H1 (cell line): ENCODE measurements at places on chromosomes 2 and 18.
A peak's percentile ranks its signal among the peaks of the same experiment; 100 is the strongest.

GRCh38 chr2:118119158-118119727, 31.0 kb downstream of the INSIG2 start:
- no peaks in the 10 kb centered on the region for H3K27me3 ChIP-seq
- H3K4me1 ChIP-seq, result no peaks in the 10 kb centered on the region
- H3K27ac ChIP-seq, result no peak overlapping the region
- H3K4me3 ChIP-seq, result no peak overlapping the region
- DNase-seq, result no peak

DNA sequence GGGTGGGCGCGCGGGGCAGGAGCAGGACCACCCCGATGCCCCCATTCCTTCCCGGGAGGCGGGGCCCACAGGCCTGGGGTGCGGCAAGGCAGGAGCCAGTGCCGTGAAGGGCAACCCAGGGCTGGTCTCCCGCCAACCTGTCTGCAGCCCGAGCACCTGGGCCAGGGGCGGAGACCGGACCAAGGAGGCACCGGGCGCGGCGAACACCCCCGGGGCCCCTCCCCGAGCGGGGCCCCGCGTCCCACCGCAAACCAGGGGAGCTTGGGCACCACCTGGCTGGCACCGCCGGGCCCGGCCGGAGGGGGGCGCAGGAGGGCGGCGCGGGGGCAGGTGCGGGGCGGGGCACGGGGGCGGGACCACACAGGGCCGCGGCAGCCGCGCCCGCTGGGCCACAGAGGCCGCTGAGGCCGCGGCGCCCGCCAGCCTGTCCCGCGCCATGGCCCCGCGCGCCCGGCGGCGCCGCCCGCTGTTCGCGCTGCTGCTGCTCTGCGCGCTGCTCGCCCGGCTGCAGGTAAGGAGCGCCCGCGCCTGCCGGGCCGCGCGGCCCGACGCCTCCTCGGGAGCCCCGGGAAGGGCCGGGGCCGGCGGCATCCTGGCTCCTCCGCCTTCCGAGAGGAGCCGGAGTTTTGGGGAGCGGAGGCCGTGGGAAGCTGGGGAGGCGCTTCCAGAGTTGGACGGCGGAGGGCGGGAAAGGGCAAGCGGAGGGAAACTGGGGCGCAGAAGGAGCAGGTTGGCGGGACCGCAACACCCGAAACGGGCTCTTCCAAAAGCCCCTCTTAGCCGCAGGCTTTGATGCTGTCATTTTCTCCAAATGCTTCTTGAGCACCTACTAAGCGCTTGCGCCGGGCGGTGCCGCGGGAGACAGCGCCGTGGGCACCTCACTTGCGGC, at the start of gene TNFRSF11A:
Gene TNFRSF11A, plus strand, starts transcription at position 394 of the 889 bp plus-strand sequence. Its CDS starts 43 bp downstream, at position 437.
- H3K27ac ChIP-seq, result peak within 1 kb of the TSS; percentile 55; the same call in 1 of the 2 replicates
- H3K27me3 ChIP-seq, result peaks cover 5% of the 10 kb centered on the region
- DNase-seq, result no peak
- H3K36me3 ChIP-seq, result no peaks in the 10 kb centered on the region
- H3K4me3 ChIP-seq, result peak within 1 kb of the TSS; percentile 94

DNA sequence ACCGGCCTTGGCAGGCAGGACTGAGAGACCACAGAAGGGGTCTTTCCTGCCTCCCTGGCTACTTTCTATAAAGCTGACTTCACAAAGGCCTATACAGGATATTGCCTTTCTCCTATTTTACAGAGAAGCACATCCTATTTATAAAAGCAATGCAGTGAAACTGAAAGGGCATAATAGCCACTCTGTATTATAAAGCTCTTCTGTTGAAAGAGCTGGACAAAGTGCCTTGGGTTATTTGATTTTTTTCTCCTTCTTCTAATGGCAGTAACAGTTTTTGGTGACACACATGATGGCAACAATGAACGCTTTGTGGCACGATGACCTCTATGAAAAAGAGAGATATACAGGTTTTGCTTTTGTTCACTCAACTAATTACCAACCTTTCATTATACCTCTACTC, 281.1 kb downstream of the ZNF516 start:
- no peaks in the 10 kb centered on the region for H3K27me3 ChIP-seq
- no peaks in the 10 kb centered on the region for H3K4me1 ChIP-seq
- DNase-seq, result no peak

- no peak for DNase-seq
- H3K4me1 ChIP-seq, result no peaks in the 10 kb centered on the region
- H3K27ac ChIP-seq, result no peak overlapping the region
- no peak overlapping the region for H3K4me3 ChIP-seq
- no peaks in the 10 kb centered on the region for H3K36me3 ChIP-seq
Observed at GRCh38 chr2:205785507-205786260, 103.4 kb downstream of the NRP2 start.

GRCh38 chr2:213787869-213788268, 503.6 kb downstream of the SPAG16 start:
- DNase-seq, result no peak
- no peaks in the 10 kb centered on the region for H3K36me3 ChIP-seq
- no peak overlapping the region for H3K27ac ChIP-seq
- no peak overlapping the region for H3K4me3 ChIP-seq

GRCh38 chr18:49170925-49171505, 220.2 kb upstream of the SMAD7 start:
- no peak for DNase-seq
- H3K4me3 ChIP-seq, result no peak overlapping the region
- no peaks in the 10 kb centered on the region for H3K36me3 ChIP-seq
- no peaks in the 10 kb centered on the region for H3K27me3 ChIP-seq

GRCh38 chr2:190744041-190744440, 95.2 kb downstream of the NAB1 start:
- H3K4me1 ChIP-seq, result no peaks in the 10 kb centered on the region
- no peak overlapping the region for H3K27ac ChIP-seq
- no peak overlapping the region for H3K4me3 ChIP-seq
- no peaks in the 10 kb centered on the region for H3K36me3 ChIP-seq
- no peaks in the 10 kb centered on the region for H3K27me3 ChIP-seq

DNA sequence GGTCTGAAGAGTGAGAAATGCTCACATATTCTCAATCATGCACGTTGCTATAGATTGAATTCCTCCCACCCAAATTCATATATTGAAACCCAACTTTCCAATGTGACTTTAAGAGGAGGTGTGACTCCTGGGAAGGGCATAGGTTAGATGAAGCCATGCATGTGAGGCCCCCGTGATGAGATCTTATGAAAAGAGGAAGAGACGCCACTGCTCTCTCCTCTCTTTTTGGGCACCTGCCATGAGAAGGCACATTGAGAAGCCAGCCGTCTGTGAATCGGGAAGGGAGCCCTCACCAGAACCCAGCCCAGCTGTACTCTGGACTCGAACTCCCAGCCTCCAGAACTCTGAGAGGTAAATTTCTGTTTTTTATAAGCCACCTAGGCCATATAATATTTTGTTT, 842.6 kb upstream of the SALL3 start:
- no peak overlapping the region for H3K4me3 ChIP-seq
- peaks cover 15% of the 10 kb centered on the region for H3K4me1 ChIP-seq
- H3K36me3 ChIP-seq, result no peaks in the 10 kb centered on the region

DNA sequence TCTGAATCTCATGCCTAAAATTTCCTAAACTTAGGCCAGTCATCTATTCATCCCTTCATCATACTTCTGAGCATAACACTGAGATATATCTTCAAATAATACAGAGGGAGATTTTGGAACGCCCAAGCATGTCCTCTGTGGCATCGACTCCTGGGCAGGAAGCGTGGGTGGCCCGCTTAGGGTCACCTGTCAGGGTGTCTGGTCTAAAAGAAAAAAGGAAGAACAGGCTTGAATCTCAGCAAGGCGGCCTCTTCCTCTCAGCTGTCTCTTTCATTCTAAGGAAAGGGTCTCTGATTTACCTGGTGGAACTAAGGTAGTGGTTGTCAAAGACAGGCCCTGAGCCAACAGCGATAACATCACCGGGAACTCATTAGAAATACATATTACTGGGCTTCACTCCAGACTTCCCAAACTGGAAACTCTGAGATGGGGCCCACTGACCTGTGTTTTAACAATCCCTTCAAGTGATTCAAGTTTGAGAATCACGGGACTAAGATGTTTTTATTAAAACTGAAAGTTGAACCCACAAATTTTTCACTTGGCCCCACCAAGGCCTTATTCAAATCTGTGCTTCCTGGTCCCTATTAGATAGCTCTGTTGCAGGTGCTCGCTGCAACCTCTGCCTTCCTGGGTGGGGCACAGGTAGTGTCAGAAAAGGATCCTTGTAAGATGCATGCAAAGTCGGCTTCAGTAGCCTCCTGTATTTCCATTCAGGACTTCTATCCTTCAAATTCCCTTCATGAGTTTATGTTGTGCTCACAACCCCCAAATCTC, 162.3 kb upstream of the CCDC68 start:
- no peaks in the 10 kb centered on the region for H3K36me3 ChIP-seq
- H3K4me3 ChIP-seq, result no peak overlapping the region
- no peaks in the 10 kb centered on the region for H3K4me1 ChIP-seq
- no peaks in the 10 kb centered on the region for H3K27me3 ChIP-seq
- no peak overlapping the region for H3K27ac ChIP-seq

DNA sequence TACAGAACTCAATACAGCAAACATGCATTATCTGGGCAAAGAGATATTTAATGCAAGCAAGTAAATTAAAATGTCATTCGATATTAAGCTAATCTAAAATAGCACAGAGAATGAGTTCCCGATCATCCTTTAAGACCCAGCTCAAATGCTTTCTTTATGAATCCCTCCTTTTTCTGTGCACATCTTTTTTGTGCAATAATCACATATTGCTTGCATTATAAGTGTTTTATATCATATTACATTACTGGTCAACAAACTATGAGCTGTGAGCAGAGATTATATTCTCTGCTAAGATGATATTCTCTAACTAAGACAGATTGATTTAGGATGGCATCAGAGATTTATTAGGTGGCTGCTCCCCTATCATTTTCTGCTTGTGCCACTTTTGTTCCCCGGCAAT, 146.1 kb downstream of the ERBB4 start:
- H3K27ac ChIP-seq, result no peak overlapping the region
- H3K4me1 ChIP-seq, result no peaks in the 10 kb centered on the region; the same call in 1 of the 2 replicates
- no peaks in the 10 kb centered on the region for H3K36me3 ChIP-seq
- H3K27me3 ChIP-seq, result no peaks in the 10 kb centered on the region
- DNase-seq, result no peak

GRCh38 chr18:9617006-9617542, 2.7 kb upstream of the PPP4R1 start:
- no peaks in the 10 kb centered on the region for H3K27me3 ChIP-seq
- H3K36me3 ChIP-seq, result no peaks in the 10 kb centered on the region
- H3K4me3 ChIP-seq, result no peak overlapping the region
- H3K4me1 ChIP-seq, result peaks cover 6% of the 10 kb centered on the region
- no peak overlapping the region for H3K27ac ChIP-seq
- DNase-seq, result no peak

DNA sequence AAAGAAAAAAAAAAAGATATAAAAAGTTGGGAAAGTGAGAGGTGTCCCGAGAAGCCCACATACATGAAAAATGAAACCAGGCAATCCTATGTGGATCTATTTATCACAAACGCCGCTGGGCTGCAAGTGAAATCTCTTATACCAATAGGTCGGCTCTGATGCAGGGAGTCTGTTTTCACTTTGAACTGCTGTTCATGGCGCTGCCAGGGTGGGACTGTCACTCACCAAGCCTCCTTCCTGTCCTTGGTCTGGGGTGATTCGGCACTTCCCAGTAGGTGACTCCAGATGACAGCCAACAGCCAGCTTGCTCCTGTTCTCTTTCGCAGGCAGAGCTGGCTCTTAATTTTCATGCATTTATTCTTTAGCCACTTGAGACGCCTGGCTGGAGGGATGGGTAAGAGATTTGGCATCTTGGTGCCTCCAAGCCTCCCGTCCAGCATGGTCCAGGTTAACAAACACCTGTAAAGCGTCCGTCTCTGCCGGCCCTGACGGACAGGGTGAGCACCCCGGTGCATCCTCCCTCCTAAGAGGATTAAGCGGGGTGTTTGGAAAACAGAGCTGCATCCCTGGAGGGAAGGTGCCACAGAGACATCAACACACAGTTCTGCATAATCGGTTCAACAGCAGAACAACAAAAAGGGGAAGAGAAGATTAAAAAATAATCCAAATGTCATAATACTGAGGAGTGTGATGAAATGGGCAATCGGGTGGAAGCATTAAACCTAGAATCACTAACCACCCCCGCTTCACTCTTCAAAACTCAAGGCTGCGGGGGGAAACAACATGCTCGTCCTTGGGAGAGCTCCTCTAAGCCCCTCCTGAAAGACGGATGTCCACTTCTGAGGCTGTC, 58.7 kb downstream of the STEAP3 start:
- H3K27me3 ChIP-seq, result no peaks in the 10 kb centered on the region
- DNase-seq, result no peak
- no peak overlapping the region for H3K27ac ChIP-seq
- no peaks in the 10 kb centered on the region for H3K4me1 ChIP-seq
- H3K4me3 ChIP-seq, result no peak overlapping the region
- no peaks in the 10 kb centered on the region for H3K36me3 ChIP-seq

- H3K4me3 ChIP-seq, result no peak overlapping the region
- H3K27ac ChIP-seq, result no peak overlapping the region
- H3K27me3 ChIP-seq, result no peaks in the 10 kb centered on the region
- no peaks in the 10 kb centered on the region for H3K36me3 ChIP-seq
Observed at GRCh38 chr2:18849841-18850578, 260.6 kb upstream of the NT5C1B start.

GRCh38 chr2:189553504-189554088, 27.0 kb downstream of the SLC40A1 start:
- H3K27me3 ChIP-seq, result no peaks in the 10 kb centered on the region
- H3K27ac ChIP-seq, result no peak overlapping the region
- H3K4me1 ChIP-seq, result no peaks in the 10 kb centered on the region

DNA sequence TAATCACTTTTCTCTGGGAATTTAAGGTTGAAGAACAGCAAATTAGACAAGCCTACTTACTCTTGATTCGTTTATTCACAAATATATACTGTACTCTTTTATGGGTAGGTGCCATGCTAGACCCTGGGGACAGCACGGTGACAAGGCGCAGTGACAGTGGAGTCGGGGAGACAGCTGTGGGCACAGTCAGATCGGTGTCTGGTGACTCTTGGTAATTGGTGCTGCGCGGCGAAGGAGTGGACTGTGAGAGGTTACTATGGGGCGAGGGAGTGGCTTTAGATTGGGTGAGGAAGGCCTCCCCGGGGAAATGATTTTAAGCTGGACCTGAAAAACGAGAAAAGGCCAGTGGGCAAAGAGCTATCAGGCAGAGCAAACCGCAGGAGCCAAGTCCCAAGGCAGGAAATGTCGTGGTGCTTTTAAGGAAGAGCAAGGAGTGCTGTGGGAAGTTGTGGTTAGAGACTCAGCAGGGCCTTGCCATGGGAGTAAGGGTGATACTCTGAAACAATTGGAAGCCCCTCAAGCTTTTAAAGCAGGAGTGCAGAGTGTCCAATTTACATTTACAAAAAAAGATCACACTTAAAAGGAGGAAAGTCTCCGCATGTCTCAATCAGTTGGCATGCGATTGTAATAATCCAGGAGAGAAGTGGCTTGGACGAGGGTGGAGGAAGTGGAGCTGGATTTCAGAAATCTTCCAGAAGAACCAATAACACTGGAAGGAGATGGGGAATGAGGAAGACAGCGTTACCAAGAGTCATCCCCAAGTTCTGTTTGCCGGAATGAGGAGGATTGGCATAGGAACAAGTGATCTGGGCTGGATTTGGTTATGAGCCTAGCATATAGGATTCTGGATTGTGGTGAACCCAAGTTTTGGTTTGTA, 36.1 kb upstream of the TXNDC2 start:
- no peaks in the 10 kb centered on the region for H3K27me3 ChIP-seq
- no peak overlapping the region for H3K4me3 ChIP-seq
- no peak overlapping the region for H3K27ac ChIP-seq
